Esophagus muscularis mucosa (tissue), 4 donors: ENCODE measurements at places on chromosomes 4 and X. TPM values are rescaled to one million over a fixed set of nuclear protein-coding genes. Genes with fewer than 3 reads are reported as not detected.
A peak's percentile ranks its signal among the peaks of the same experiment; 100 is the strongest.

SLC16A2 gene
- total RNA-seq: 9.2 TPM

GAGE10 gene
- total RNA-seq: not detected

ABLIM2 gene
- total RNA-seq: 8.0 TPM

TRIM60 gene
- not detected for total RNA-seq

KLF8 gene
- total RNA-seq: 15.0 TPM

NAP1L5 gene
- 7.5 TPM for total RNA-seq

GRID2 gene
- total RNA-seq: 0.06 TPM

- H3K27me3 ChIP-seq: no peaks in the 10 kb centered on the region
- H3K4me1 ChIP-seq: no peaks in the 10 kb centered on the region
- peaks cover 26% of the 10 kb centered on the region for H3K36me3 ChIP-seq
- no peak overlapping the region for H3K4me3 ChIP-seq
These were observed 82.3 kb downstream of the ATG4A start for GRCh38 chrX:108173874-108174273.

GRCh38 chr4:52269761-52270160 is 218.7 kb downstream of the SPATA18 start:
- no peak overlapping the region for H3K27ac ChIP-seq
- no peak overlapping the region for H3K4me3 ChIP-seq
- H3K27me3 ChIP-seq: no peaks in the 10 kb centered on the region
- H3K36me3 ChIP-seq: no peaks in the 10 kb centered on the region

- H3K4me3 ChIP-seq: no peak overlapping the region
- no peaks in the 10 kb centered on the region for H3K36me3 ChIP-seq
- H3K4me1 ChIP-seq: no peaks in the 10 kb centered on the region
These were observed 22.4 kb upstream of the LAP3 start for GRCh38 chr4:17554568-17554967.

GRCh38 chrX:123924186-123924585 is 37.3 kb upstream of the STAG2 start:
- H3K4me3 ChIP-seq: no peak overlapping the region
- no peaks in the 10 kb centered on the region for H3K27me3 ChIP-seq
- no peak for DNase-seq
- H3K4me1 ChIP-seq: no peaks in the 10 kb centered on the region
- no peak overlapping the region for H3K27ac ChIP-seq

GRCh38 chr4:110865611-110866259 is 242.9 kb upstream of the PITX2 start:
- H3K4me1 ChIP-seq: no peaks in the 10 kb centered on the region
- H3K36me3 ChIP-seq: no peaks in the 10 kb centered on the region
- no peaks in the 10 kb centered on the region for H3K27me3 ChIP-seq
- H3K27ac ChIP-seq: no peak overlapping the region
- no peak for DNase-seq

DNA sequence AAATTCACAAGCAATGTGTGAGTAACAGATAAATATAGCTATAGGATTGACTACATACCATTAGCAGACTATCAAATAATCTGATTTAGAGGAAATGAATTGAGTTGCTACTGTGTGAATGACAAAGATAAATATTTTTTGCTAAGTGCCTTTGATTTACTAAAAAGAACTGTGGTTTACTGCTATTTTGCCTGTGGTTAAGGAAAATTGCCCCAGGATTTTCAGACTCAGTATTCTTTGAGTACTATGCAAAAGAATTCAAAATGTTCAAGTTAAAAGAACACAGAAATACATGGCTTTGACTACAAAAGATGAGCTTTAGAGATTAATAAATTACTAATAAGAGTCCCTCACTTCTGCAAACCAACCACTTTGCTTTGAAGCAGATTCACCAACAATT is 853.8 kb downstream of the ADGRL3 start:
- no peaks in the 10 kb centered on the region for H3K4me1 ChIP-seq
- no peak for DNase-seq
- no peak overlapping the region for H3K27ac ChIP-seq
- no peaks in the 10 kb centered on the region for H3K36me3 ChIP-seq

DNA sequence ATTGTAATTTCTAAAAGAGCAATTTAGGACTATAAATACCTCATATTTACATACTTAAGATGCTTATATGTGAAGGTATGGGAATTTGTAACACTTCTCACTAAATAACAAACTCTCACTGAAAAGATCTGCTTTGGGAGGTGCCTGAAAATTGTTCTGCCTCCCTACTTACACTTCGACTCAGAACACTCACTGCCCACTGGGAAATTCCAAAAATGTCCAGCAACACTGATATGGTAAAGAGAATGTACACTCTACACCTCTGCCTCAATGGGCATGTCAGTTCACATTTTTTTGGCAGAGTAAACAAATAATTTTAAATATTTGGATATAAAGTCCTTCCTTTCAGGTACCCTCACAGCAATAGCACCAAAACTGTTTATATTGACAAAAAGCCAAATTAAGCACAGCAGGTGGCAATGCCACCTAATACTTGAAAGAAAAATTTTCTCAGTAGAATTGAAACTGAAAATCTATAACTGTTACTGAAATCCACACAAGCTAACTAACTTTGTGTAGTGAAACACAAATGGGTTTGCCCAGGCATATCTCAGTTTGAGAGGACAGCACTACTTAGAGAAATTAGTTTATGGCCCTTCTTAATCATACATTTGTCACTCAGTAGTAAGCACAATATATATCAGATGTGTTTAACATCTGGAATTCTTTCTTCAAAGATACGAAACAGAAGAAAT is 67.1 kb downstream of the PRDM5 start:
- no peaks in the 10 kb centered on the region for H3K36me3 ChIP-seq
- DNase-seq: no peak
- no peak overlapping the region for H3K4me3 ChIP-seq

GRCh38 chr4:154416190-154416547 is 75.4 kb downstream of the DCHS2 start:
- DNase-seq: no peak
- H3K4me3 ChIP-seq: peak overlapping the region; percentile 61
- H3K27ac ChIP-seq: peak overlapping the region; percentile 69
- H3K36me3 ChIP-seq: no peaks in the 10 kb centered on the region
- H3K4me1 ChIP-seq: peaks cover 32% of the 10 kb centered on the region
- H3K27me3 ChIP-seq: no peaks in the 10 kb centered on the region

DNA sequence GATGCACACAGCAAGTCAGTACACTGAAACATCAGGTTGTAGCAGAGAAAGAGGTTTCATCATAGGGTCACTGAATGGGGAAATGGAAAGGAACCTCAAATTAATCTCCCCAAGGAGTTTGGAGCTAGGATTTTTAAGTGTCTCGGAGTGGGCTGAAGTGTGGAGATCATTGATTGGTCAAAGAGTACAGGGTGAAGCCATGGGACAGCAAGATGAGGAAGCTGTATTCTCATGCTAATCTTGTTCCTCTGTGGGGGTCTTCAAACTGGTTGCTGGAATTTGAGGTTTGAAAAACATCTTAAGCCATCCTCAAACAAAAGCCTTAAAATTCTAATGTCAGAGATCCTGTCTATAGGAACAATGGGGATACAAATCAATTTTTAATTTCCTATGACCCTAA is 78.8 kb upstream of the TEX13A start:
- H3K27me3 ChIP-seq: no peaks in the 10 kb centered on the region
- DNase-seq: no peak
- H3K4me3 ChIP-seq: no peak overlapping the region
- H3K27ac ChIP-seq: no peak overlapping the region
- H3K36me3 ChIP-seq: no peaks in the 10 kb centered on the region

DNA sequence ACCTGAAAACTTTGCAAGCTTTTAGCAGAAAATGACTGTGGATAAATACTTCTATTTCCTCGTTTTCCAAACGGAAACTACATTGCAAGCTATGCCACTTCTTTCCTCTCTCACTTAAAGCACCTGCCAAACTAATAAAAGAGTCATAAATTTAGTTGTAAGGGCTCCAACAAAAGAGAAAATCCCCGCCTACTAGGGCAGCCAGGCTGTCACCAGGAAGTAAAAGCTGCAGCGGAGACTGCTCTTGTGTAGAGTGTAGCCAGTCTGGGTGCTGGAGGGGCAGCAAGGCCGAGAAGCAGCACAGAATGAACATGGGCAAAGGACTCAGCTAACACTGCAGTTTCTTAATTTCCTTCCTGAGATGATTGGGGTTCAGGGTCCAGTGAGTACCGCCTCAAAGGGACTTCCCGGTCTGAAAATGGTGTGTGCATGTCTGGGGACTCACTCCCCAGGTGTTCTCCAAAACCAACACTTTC is 89.3 kb upstream of the MAML3 start:
- peak overlapping the region; percentile 54 for H3K27ac ChIP-seq
- H3K4me3 ChIP-seq: no peak overlapping the region
- no peaks in the 10 kb centered on the region for H3K27me3 ChIP-seq

DNA sequence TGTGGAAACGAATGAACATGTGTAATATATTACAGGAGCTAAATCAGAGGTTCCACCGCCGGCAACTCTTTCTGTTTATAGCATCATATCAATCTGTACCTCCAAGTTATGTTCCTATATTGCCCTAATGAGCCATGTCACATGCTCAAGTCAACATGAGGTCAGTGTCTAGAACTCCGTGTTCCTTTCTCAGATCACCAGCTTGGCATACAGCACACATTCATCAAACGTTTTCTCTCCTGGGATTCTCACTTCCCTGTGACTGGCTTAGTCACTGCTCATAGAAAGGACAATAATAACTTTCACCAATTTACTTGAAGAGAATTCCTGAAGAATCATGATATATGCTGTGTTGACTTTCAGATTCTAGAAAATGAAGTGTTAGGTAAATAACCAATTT is 532.0 kb upstream of the SPANXN1 start:
- H3K4me3 ChIP-seq: no peak overlapping the region
- H3K36me3 ChIP-seq: no peaks in the 10 kb centered on the region
- DNase-seq: no peak
- H3K27ac ChIP-seq: no peak overlapping the region
- H3K4me1 ChIP-seq: no peaks in the 10 kb centered on the region

DNA sequence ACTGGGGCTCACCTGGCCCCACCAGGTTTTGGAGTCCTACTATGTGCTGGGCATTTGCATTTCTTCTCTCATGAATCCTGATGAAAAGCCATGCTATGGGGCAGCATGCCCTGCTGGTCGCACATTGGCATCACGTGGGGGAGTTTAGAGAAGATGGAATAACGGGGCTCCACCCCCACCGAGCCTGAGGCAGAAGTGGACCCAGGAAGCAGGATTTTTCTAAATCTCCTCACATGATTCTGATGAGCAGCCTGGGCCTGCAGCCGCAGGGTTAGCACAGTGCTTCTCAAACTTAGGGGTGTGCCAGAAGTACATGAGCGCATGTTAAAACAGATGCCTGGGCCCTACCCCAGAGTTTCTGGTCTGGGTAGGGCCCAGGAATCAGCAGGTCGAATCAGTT is 4.6 kb upstream of the SORCS2 start:
- DNase-seq: no peak
- H3K27me3 ChIP-seq: no peaks in the 10 kb centered on the region
- no peaks in the 10 kb centered on the region for H3K36me3 ChIP-seq

- H3K36me3 ChIP-seq: no peaks in the 10 kb centered on the region
- no peaks in the 10 kb centered on the region for H3K27me3 ChIP-seq
- H3K4me1 ChIP-seq: no peaks in the 10 kb centered on the region
- no peak for DNase-seq
These were observed 171.9 kb downstream of the MAGEB5 start for GRCh38 chrX:26387906-26388305.

DNA sequence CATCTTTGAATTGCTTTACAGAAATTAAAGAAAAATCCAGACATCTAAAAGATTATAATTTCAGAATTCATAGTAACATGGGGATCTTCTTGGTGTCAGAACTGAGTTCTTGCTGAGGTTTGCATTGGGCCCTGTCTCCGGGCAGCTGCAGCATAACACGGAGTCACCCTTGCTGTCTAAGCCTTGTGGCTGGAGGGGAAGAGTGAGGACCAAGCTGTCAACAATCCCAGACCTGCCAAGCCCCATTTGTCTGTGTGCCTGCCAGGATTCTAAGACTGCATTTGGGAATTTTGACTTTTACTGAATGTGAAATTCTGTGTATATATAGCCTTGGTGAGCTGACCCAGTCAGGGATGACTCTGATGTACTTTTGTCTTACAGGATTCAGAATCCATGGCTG is 25.2 kb upstream of the NAP1L5 start:
- no peak for DNase-seq
- peaks cover 49% of the 10 kb centered on the region for H3K4me1 ChIP-seq
- H3K27me3 ChIP-seq: no peaks in the 10 kb centered on the region

DNA sequence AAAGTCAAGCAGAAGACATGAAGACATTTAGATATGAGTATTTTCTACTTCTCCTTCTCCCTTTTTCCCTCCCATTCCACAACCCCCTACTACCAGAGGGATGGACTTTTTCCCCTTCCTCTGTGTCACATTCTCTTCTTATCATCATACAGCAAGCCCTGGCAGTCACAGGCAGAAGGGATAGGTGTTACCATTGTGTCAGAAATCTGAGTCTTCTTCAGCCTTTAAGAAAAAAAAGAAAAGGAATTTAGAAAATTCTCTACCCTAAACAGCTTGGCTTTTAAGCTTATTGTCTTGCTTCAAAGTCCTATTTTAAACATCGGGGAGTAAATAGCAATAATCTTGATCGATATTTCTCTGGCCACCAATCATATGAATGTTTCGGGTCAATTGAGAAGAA is 30.9 kb upstream of the ADH1C start:
- no peak overlapping the region for H3K4me3 ChIP-seq
- H3K36me3 ChIP-seq: no peaks in the 10 kb centered on the region
- no peaks in the 10 kb centered on the region for H3K27me3 ChIP-seq
- peaks cover 45% of the 10 kb centered on the region for H3K4me1 ChIP-seq
- H3K27ac ChIP-seq: peak overlapping the region; percentile 85
- DNase-seq: no peak

DNA sequence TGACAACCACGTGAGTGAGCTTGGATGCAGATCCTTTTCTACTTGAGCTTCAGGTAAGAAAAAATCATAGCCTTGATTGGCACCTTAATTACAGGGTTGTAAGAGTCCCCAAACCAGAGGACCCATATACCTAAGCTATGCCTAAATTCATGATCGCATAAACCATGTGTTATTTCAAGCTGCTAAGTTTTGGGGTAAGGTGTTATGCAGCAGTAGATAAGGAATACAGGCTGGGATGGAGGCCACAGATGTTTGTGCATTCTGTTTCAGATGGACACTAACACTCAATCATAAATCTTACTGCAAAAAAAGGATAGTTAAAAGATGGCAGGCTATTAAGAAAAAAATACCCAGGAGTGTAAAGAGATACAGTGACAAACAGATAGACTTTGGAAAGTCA is 112.3 kb downstream of the ASB9 start:
- H3K36me3 ChIP-seq: no peaks in the 10 kb centered on the region
- H3K27me3 ChIP-seq: no peaks in the 10 kb centered on the region
- H3K4me3 ChIP-seq: no peak overlapping the region
- no peak overlapping the region for H3K27ac ChIP-seq
- no peaks in the 10 kb centered on the region for H3K4me1 ChIP-seq

- no peak for DNase-seq
- H3K4me3 ChIP-seq: no peak overlapping the region
- H3K27ac ChIP-seq: no peak overlapping the region
- no peaks in the 10 kb centered on the region for H3K27me3 ChIP-seq
These were observed 790.0 kb downstream of the PCDH18 start for GRCh38 chr4:136742333-136742732.

GRCh38 chr4:144633215-144633614 is 12.7 kb upstream of the HHIP start:
- no peak overlapping the region for H3K27ac ChIP-seq
- H3K4me1 ChIP-seq: no peaks in the 10 kb centered on the region
- no peaks in the 10 kb centered on the region for H3K27me3 ChIP-seq
- no peaks in the 10 kb centered on the region for H3K36me3 ChIP-seq
- no peak overlapping the region for H3K4me3 ChIP-seq
- DNase-seq: no peak
